ENCODE measurements at places on chromosomes 7 and 10. TPM values are rescaled to one million over a fixed set of nuclear protein-coding genes. Genes with fewer than 3 reads are reported as not detected.

PHKG1 gene
- total RNA-seq = 0.64 TPM

LGI1 gene
- total RNA-seq = not detected

CYP26A1 gene
- 0.89 TPM for total RNA-seq

VTI1A gene
- total RNA-seq = 49.2 TPM

KLF14 gene
- total RNA-seq = 0.40 TPM

TET1 gene
- total RNA-seq = 0.98 TPM

MMRN2 gene
- total RNA-seq = 23.1 TPM

OPN1SW gene
- not detected for total RNA-seq

PWWP2B gene
- 17.5 TPM for total RNA-seq

DNA sequence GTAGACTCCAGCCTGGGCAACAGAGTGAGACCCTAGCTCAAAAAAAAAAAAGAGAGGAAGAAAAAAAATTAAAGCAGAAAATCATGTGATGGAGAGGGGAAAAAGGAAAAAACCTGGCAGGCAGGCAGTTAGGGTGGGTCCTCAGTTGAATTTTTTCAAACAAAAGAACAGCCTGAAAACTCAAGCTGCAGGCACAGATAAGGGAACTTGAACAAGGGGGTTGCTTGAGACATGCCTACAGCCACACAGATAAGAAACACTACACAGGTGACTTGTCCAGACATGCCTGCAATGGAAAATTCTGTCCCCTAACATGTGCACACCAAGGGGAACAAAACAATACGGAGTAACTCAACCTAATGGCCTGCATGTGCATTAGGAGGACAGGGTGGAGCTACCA is 19.2 kb downstream of the VIM start:
- DNase-seq = no peak

- no peak for DNase-seq
Observed at GRCh38 chr7:109179601-109180000, 609.9 kb downstream of the DNAJB9 start.

- no peak for DNase-seq
Observed at GRCh38 chr10:86687750-86688149, 19.4 kb downstream of the LDB3 start.

DNA sequence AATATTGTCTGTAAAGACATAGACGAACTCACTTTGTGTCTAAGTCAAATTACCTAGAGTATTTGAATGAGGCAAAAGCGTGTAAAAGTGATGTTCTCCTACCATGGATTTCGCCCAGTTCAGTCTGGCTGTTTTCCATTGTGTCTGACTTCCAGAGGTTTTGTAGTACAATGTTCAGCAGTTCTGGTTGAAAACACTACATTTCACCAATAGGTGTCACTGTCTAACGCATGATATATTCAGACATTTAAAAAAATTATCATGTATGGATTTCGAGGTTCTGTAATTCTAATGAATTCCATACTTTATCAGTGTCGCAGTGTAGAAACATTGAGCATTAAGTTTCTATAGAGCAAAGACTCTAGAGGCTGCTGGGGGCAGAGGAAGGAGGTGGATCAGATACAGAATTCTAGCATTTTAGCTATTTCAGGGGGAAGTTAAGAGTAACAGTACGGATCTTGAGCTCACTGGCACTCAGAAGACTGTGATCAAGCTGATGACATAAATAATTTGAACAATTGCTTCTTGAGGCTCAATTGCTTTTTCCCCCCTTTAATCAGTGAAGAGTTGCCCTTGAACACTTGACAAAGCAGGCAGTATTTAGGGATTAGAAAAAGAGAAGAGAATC is 196.9 kb upstream of the RHOBTB1 start:
- no peak for DNase-seq

DNA sequence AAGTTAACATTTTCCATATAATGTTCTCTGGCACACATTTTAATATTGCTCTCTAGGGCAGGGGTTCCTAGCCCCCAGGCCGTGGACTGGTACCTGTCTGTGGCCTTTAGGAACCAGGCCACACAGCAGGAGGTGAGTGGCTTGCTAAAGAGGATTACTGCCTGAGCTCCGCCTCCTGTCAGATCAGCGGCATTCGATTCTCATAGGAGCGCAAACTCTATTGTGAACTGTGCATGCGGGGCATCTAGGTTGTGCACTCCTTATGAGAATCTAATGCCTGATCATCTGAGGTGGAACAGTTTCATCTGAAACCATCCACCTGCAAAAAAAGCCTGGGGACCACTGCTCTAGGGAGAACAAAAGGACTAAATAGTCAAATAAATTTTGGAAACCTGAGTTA is 65.7 kb downstream of the EXOC6 start:
- DNase-seq = no peak

GRCh38 chr10:58531084-58531695 is 18.5 kb downstream of the BICC1 start:
- no peak for DNase-seq

- DNase-seq = no peak
Observed at GRCh38 chr10:28008054-28008453, 9.2 kb upstream of the ODAD2 start.

GRCh38 chr10:50291261-50291850 is 40.0 kb upstream of the ASAH2 start:
- DNase-seq = no peak

DNA sequence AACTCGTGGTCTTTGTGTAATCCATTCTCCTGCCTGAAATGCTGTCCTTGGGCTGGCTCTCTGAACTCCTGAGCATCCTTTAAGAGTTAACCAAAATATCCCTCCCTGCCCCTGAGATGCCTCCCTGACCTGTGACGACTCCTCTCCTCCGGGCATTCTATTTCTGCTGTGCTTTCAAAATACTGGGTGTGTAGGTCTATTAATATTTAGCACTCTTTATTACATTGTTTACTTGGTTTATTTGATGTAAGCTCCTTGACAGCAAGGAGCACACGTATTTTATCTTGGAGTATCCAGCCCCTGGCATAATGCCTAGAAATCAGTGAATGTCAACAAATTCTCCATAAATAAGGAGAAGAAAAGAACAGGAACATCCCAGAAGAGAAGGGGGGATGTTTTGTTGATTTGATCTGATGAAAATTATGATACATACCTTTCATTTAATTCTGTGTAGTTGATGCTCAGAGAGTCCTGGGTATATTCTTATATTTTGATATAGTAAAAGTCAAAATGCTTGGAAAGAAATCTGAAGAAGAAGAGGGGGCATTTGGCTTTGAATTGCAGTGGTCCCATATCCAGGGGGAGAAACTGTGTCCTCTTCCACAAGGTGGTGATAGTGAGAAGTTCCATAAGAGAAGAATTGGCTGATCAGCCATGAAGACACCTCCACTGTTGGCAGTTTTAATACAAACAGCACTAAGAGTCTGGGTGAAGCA is 107.7 kb upstream of the MPP7 start:
- no peak for DNase-seq

GRCh38 chr7:36967387-36967786 is 243.1 kb upstream of the AOAH start:
- DNase-seq = no peak

- DNase-seq = no peak
Observed at GRCh38 chr7:41694495-41694894, 8.4 kb downstream of the INHBA start.

DNA sequence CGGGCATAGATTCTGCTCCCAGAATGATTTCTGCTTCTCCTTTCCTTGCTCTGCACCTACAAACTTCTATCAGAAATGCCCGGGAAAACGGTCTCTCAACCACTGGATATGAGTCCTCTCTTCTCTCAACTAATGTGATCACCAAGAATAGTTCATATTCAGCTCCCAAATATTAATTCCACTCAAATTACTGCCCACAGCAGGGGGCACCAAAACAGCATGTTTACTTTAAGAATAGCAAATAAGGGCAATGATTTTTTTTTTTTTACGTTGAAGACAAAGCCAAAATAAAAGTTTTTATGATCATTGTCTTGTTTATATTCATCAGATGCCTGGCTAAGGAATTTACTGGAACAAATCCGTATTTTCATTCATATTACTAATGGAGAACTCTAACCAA is 94.9 kb upstream of the PRSS1 start:
- no peak for DNase-seq

- no peak for DNase-seq
Observed at GRCh38 chr7:101819183-101819582, 1.8 kb downstream of the CUX1 start.

DNA sequence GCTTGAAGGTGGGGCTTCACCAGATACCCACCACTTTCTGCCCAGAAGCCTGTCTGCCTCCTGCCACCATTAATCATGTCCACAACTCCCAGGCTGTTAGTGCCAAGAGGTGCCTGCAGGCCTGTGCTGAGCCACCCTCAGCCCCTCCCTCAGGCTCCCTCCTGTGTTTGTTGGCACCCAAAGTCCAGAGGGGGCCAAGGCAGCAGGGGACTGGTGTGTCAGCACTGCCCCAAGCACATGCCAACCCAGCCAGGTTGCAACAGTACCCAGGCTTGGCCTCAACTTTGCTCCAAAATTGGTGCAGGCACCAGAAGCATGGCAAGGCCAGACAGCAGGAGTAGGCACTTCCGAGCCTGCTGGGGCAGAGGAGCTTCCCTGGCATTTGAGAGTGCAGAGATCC is 111.3 kb downstream of the HPSE2 start:
- DNase-seq = no peak

- no peak for DNase-seq
Observed at GRCh38 chr7:99473315-99473596, 566 bp downstream of the ZNF789 start.

GRCh38 chr7:151715666-151716315 is 161.1 kb downstream of the PRKAG2 start:
- DNase-seq = no peak

DNA sequence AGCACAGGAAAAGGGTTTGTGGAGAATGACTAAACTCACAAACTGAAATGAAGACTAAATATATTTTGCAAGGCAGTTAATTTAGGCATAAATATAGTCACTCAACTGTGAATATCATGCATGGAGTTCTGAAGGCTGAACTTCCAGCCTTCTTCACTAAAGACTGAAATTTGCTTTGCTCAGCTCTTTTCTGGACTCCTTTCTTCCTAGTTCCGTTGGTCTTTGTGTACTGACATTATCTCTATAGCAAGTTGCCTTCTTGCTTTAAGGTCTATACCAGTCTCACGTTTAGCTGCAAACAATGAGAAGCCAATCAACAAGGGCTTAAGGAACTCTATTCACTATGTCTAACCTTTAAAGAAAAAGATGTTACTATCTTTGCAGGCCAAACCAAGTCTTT is 22.6 kb downstream of the GARIN1A start:
- DNase-seq = no peak

GRCh38 chr7:23012908-23013714 is 819 bp downstream of the HYCC1 start:
- DNase-seq = peak; percentile 75

DNA sequence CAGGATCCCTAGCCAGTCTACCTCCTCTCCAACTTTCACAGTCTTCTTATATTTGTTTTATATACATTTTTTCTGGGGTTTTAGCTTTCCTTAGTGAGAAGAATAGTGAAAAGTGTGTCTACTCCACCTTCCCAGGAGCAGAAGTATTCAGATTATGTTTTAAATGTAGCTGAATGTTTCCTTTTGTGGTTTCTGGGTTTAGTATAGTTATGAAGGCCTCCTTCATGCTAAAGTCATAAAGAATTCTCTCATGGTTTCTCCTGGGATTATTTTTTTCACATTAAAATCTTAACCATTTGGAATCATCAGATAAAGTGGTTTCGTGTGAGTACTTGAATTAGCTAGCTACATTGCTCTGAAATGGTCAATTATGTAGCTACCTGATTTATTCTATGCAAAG is 50.9 kb downstream of the ANKMY2 start:
- DNase-seq = no peak

DNA sequence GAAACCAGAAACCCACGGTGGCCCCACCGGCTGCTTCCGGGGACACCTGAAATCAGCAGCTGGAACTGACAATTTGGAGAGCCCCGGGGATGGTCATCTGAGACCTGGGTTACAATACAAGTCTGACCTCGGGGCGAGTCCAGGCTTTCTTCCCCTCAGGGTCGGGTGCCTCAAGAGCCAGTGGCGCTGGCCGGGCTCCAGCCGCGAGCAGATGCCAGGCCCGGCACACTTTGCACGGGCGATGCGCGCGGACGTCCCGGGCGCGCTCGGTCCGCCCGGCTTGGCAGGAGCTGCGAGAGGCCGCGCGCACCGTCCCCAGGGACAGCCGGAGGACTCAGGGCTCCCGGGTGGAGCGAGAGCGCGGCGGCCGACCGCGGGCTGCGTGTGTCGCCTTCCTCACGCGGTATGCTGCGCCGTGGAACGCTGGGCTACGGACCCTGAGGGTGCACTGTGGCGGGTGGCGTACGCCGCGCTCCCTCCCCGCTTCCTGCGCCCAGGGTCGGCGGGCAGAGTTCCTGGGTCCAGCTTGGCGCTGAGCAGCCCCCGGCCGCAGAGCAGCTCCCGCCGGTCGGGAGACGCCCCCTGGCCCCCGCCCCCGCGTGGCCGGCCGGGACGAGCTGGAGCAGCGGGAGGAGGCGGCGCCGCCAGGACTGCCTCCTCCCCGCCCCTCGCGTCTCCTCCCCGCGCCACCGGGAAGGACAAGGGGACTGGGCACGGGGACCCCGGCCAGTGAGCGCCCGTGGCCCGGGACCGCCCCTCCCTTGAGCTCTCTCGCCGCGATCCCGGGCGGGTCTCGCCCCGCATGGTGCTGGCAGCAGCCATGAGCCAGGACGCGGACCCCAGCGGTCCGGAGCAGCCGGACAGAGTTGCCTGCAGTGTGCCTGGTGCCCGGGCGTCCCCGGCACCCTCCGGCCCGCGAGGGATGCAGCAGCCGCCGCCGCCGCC is at the start of gene RBM20:
Gene RBM20 (plus strand): TSS at position 684 of the 945 bp plus-strand sequence. CDS start 119 bp downstream, at position 803.
- no peak for DNase-seq

GRCh38 chr10:14836208-14836607 is 1.6 kb downstream of the CDNF start:
- no peak for DNase-seq

GRCh38 chr7:192701-193480 is 520 bp downstream of the FAM20C start:
- DNase-seq = no peak

- no peak for DNase-seq
Observed at GRCh38 chr7:3806516-3806915, 505.5 kb downstream of the SDK1 start.

GRCh38 chr7:28044825-28045224 is 135.8 kb downstream of the JAZF1 start:
- DNase-seq = no peak

DNA sequence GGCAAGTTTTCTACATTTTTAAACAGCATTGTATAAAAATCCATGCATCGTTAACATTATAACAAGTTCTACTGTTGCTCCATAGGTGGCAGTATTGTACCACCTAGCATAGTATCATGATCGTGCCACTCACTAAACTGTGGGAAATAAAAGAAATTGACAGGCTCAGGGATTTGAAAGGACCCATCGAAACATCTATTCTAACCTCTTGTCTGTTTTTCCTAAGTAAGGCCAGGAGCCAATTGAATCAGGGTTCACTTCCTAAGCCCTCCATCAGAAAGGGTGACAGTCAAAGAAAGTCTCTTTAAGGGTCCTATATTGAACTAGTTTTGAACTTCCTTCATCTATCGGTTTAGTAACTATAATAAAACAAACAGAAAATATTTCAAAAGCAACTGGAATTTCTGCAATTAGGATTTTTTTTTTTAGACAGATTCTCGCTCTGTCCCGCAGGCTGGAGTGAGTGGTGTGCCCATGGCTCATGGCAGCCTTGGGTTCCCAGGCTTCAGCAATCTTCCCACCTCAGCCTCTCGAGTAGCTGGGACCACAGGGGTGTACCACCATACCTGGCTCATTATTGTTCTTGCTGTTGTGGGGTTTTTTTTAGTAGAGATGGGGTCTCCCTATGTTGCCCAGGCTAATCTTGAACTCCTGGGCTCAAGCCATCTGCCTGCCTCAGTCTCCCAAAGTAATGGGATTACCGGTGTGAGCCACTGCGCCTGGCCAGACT is 9.4 kb downstream of the HACD1 start:
- no peak for DNase-seq

Measured in suprapubic skin (tissue), 4 donors.